Activated CD8-positive, alpha-beta T cell treated with anti-CD3 and anti-CD28 coated beads, Interleukin-2, amount 10 ng/mL, durations not matched to agents 7 days and 5 days (primary cell): ENCODE measurements at places on chromosomes 13 and 19. TPM values are rescaled to one million over a fixed set of nuclear protein-coding genes. Genes with fewer than 3 reads are reported as not detected.
A peak's percentile ranks its signal among the peaks of the same experiment; 100 is the strongest.

- no peak for DNase-seq
- no peak overlapping the region for H3K27ac ChIP-seq
- H3K27me3 ChIP-seq: peaks cover 14% of the 10 kb centered on the region
- H3K4me1 ChIP-seq: peaks cover 2% of the 10 kb centered on the region
- no peak overlapping the region for H3K4me3 ChIP-seq
- no peaks in the 10 kb centered on the region for H3K36me3 ChIP-seq
Measured at GRCh38 chr13:32025730-32026129, 5.8 kb upstream of the FRY start.

- peaks cover 5% of the 10 kb centered on the region for H3K4me1 ChIP-seq
- H3K27ac ChIP-seq: no peak overlapping the region
- no peak for DNase-seq
- H3K27me3 ChIP-seq: peaks cover 4% of the 10 kb centered on the region
- no peak overlapping the region for H3K4me3 ChIP-seq
- H3K36me3 ChIP-seq: no peaks in the 10 kb centered on the region
Measured at GRCh38 chr13:51035469-51035868, 75.6 kb downstream of the C13orf42 start.

- H3K27me3 ChIP-seq: no peaks in the 10 kb centered on the region
- H3K27ac ChIP-seq: no peak overlapping the region
- no peaks in the 10 kb centered on the region for H3K36me3 ChIP-seq
- no peak overlapping the region for H3K4me3 ChIP-seq
Measured at GRCh38 chr13:89205856-89206520, 1534.8 kb downstream of the SLITRK5 start.

- DNase-seq: no peak
- H3K4me1 ChIP-seq: peaks cover 28% of the 10 kb centered on the region
- no peaks in the 10 kb centered on the region for H3K27me3 ChIP-seq
- H3K27ac ChIP-seq: no peak overlapping the region
Measured at GRCh38 chr13:40376867-40377535, 289.4 kb downstream of the FOXO1 start.

DNA sequence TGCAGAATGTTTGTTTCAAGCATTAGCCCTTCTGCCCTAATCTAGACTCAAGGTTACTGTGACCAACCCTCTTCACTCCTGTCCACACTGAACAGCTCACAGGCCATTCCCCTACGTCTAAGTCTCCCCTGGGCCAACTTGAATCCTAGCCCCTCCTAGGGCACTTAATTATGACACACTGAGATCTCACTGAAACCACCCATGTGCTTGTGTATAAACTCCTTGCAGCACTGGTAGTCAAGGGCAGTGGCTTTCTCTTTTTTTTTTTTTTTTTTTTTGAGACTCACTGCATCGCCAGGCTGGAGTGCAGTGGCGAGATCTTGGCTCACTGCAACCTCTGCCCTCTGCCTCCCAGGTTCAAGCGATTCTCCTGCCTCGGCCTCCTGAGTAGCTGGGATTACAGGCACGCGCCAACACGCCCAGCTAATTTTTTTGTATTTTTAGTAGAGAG, 1.9 kb upstream of the AKT2 start:
- H3K4me3 ChIP-seq: no peak overlapping the region
- H3K27me3 ChIP-seq: no peaks in the 10 kb centered on the region
- H3K27ac ChIP-seq: peak overlapping the region; percentile 77
- H3K36me3 ChIP-seq: peaks cover 4% of the 10 kb centered on the region
- DNase-seq: no peak

- H3K4me3 ChIP-seq: no peak overlapping the region
- peaks cover 5% of the 10 kb centered on the region for H3K4me1 ChIP-seq
- no peak overlapping the region for H3K27ac ChIP-seq
- H3K36me3 ChIP-seq: no peaks in the 10 kb centered on the region
- DNase-seq: no peak
Measured at GRCh38 chr13:74210693-74211393, 76.6 kb upstream of the KLF12 start.

DNA sequence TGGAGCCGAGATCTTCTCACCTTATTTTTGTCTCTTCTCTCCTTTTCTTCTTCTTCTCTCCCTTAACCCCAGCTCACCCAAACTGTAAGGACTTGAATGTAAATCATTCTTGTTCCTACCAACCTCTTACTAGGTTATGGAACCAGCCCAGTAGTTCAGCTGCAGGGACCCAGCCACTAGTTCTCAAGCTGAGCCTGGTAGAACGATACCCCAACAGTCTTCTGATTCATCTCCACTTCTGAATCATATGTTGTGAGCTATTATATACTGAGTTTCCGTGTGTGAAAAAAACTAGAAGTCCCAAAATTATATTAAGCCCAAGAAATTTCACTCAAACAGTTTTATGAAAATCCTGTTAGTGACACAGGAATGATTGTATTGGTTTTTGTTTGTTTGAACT, 67.7 kb downstream of the DCT start:
- H3K27ac ChIP-seq: no peak overlapping the region
- no peaks in the 10 kb centered on the region for H3K36me3 ChIP-seq
- no peaks in the 10 kb centered on the region for H3K27me3 ChIP-seq
- H3K4me1 ChIP-seq: no peaks in the 10 kb centered on the region
- no peak overlapping the region for H3K4me3 ChIP-seq

DNA sequence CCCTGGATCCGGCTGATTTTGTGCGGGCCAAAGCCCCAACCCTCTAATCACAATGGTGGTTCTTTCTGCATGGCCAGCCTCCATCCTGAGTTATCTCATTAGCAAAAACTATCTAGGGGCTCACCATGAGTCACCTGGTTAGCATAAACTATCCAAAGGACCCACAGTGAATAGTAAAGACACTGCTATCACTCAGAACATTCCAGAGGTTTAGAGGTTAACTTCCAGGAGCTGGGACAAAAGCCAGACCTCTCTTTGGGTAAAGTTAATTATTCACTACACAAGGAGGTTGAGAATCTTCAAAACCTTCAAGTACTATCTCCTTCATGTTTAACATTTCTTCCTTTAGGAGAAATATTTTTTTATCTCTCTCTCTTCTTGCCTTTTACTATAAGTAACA, 18.8 kb upstream of the PPP5C start:
- H3K36me3 ChIP-seq: peaks cover 2% of the 10 kb centered on the region
- no peak for DNase-seq
- H3K4me3 ChIP-seq: no peak overlapping the region
- H3K4me1 ChIP-seq: no peaks in the 10 kb centered on the region

DNA sequence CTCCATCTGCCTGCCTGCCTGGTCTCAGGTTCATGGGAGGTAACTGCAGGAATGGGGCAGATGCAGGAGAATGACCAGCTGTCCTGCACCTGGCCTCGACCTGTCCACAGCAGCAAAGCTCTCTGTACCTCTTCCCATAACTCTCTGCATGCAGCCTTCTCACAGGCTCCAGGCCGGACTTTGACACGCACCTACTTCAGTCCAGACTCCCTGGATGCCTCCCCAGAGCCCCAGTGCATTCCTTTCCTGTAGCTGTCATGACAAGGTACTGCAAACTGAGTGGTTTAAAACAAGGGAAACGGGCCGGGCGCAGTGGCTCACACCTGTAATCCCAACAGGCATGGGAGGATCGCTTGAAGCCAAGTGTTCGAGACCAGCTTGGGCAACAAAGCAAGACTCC, 3.3 kb downstream of the NANOS2 start:
- no peak overlapping the region for H3K4me3 ChIP-seq
- H3K4me1 ChIP-seq: peaks cover 8% of the 10 kb centered on the region
- no peak for DNase-seq
- H3K27ac ChIP-seq: no peak overlapping the region
- peaks cover 28% of the 10 kb centered on the region for H3K27me3 ChIP-seq

GRCh38 chr13:40653527-40654318, 12.7 kb downstream of the FOXO1 start:
- DNase-seq: no peak
- peaks cover 84% of the 10 kb centered on the region for H3K4me1 ChIP-seq
- peak overlapping the region; percentile 49 for H3K4me3 ChIP-seq
- no peaks in the 10 kb centered on the region for H3K27me3 ChIP-seq

- peaks cover 15% of the 10 kb centered on the region for H3K4me1 ChIP-seq
- DNase-seq: no peak
- H3K4me3 ChIP-seq: no peak overlapping the region
Measured at GRCh38 chr13:76894401-76895110, 8.4 kb upstream of the KCTD12 start.

DNA sequence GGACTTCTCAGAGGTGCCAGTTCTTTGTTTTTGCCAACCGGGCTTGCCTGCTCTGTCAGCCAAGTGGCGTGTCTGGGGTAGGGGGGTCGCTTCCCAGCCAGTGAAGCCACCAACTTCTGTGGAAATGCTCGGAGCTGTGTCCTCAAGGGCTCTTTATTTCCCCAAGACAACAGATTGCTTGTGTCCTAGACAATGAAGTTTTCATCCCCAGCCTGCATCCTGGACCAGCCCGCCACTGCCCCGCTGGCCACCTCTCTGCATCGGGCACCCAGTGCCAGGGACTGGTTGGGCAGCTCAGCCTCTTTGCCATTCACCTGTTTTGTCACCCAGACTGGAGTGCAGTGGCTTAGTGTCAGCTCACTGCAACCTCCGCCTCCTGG, 3.7 kb downstream of the RAB11B start:
- H3K4me1 ChIP-seq: peaks cover 54% of the 10 kb centered on the region
- no peak for DNase-seq
- no peak overlapping the region for H3K27ac ChIP-seq
- H3K27me3 ChIP-seq: no peaks in the 10 kb centered on the region
- no peak overlapping the region for H3K4me3 ChIP-seq

- no peak overlapping the region for H3K4me3 ChIP-seq
- no peaks in the 10 kb centered on the region for H3K36me3 ChIP-seq
- DNase-seq: peak; percentile 51
- H3K27me3 ChIP-seq: peaks cover 8% of the 10 kb centered on the region
- no peaks in the 10 kb centered on the region for H3K4me1 ChIP-seq
Measured at GRCh38 chr13:46831588-46832194, 34.7 kb upstream of the ESD start.

- H3K27ac ChIP-seq: no peak overlapping the region
- H3K36me3 ChIP-seq: no peaks in the 10 kb centered on the region
- peaks cover 14% of the 10 kb centered on the region for H3K27me3 ChIP-seq
- H3K4me3 ChIP-seq: no peak overlapping the region
- DNase-seq: no peak
Measured at GRCh38 chr13:47039106-47039505, 142.3 kb upstream of the HTR2A start.

- H3K4me3 ChIP-seq: no peak overlapping the region
- no peak for DNase-seq
- no peaks in the 10 kb centered on the region for H3K36me3 ChIP-seq
- peaks cover 6% of the 10 kb centered on the region for H3K27me3 ChIP-seq
- H3K27ac ChIP-seq: peak overlapping the region; percentile 40
Measured at GRCh38 chr19:15866636-15867035, 31.2 kb downstream of the CYP4F2 start.

The FFAR2 gene
- not detected for total RNA-seq

The NXNL1 gene
- not detected for total RNA-seq

The BRSK1 gene
- 7.3 TPM for total RNA-seq

The RXFP2 gene
- not detected for total RNA-seq

The ADGRE3 gene
- not detected for total RNA-seq

The SUCLA2 gene
- total RNA-seq: 44.2 TPM

The ZNF829 gene
- 6.0 TPM for total RNA-seq

The LYPD4 gene
- total RNA-seq: not detected

The TLE5 gene
- 655 TPM for total RNA-seq
